ENCODE measurements at places on chromosomes 11 and 22. TPM values are rescaled to one million over a fixed set of nuclear protein-coding genes. Genes with fewer than 3 reads are reported as not detected.

DNA sequence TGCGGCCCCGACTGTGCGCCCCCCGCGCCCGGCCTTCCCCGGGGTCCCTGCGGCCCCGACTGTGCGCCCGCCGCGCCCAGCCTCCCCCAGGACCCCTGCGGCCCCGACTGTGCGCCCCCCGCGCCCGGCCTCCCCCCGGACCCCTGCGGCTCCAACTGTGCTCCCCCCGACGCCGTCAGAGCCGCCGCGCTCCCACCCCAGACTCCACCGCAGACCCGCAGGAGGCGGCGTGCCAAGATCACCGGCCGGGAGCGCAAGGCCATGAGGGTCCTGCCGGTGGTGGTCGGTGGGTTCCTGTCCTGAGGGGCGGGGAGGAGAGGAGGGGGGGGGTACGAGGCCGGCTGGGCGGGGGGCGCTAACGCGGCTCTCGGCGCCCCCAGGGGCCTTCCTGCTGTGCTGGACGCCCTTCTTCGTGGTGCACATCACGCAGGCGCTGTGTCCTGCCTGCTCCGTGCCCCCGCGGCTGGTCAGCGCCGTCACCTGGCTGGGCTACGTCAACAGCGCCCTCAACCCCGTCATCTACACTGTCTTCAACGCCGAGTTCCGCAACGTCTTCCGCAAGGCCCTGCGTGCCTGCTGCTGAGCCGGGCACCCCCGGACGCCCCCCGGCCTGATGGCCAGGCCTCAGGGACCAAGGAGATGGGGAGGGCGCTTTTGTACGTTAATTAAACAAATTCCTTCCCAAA is 3.1 kb downstream of the DRD4 start:
- DNase-seq = no peak

The BIK gene
- not detected for polyA plus RNA-seq

DNA sequence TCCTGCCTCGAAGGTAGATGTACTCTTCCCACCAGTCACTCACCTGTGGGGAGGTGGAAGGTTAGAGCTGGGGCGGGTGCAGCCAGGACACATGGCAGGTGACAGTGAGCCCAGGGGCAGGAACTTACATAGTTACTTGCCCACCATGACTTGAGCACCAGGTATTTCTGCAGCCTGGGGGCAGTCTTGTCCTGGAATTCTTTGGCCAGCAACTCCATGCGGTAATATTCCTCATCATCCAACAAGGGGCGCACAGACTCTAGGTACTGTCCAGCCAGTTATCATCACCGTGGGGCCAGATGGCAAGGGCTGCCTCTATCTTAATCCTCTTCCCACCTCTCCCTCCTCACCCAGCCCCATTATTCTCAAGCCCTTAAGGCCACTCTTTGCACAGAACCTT is 2.2 kb downstream of the CPT1B start:
- no peak for DNase-seq

DNA sequence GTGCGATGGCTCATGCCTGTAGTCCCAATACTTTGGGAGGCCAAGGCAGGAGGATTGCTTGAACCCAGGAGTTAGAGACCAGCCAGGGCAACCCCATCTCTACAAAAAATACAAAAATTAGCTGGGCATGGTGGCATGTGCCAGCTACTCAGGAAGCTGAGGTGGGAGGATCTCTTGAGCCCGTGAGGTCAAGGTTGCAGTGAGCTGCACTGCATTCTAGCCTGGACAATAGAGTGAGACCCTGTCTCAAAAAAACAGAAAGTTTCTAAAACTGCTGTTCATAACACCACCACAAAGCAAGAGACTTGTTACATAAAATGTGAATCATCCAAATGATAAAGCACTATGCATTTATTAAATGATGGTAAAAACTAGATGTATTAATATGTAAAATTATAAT is 40.2 kb upstream of the CCDC34 start:
- no peak for DNase-seq

DNA sequence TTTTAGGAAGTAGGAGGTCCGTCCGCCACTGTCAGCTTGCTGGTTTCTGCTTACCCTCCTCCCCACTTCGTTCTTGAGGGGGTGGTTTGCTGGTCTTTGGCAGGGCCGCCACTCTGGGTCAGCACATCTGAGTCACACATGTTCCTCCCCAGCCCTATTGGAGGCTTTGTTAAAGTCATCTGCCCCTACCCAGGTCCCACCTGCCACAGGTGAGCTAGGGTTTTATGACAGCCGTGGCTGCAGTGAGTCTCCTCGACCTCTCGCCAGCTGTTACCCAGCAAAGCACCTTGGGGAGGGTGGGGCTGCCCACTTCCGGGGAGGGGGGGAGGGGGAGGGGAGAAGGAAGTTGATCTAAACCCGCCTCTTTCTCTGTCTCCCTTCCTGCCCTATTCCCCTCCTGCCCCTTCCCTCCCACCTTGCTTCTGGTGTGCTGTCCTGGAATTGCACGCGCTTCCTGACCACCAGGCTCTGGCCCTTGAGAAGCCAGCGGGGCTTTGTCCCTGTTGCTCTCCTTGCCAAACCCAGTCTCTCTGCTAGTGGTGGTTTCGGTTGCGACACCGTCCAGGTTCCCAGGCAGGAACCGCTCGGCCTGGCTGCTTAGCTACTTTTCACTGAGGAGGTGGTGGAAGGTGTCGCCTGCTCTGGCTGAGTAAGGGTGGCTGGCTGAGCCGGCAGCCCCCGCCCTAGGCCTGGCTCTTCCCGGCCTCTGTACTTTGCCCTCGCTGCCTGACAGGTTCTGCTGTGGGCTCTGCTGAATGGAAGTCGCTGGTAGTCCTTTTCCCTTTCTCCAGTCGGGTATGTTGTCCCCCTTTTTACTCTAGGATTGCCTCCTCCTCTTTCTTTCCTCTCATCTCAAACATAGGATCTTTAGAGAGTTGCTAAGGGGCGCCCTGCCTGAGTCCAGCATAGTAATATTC is 28.5 kb downstream of the RCOR2 start:
- no peak for DNase-seq

GRCh38 chr11:45816614-45817013 is 11.7 kb downstream of the SLC35C1 start:
- no peak for DNase-seq

The DGCR6 gene
- polyA plus RNA-seq = 0.06 TPM

The PRG3 gene
- polyA plus RNA-seq = not detected

The CHADL gene
- 0.24 TPM for polyA plus RNA-seq

DNA sequence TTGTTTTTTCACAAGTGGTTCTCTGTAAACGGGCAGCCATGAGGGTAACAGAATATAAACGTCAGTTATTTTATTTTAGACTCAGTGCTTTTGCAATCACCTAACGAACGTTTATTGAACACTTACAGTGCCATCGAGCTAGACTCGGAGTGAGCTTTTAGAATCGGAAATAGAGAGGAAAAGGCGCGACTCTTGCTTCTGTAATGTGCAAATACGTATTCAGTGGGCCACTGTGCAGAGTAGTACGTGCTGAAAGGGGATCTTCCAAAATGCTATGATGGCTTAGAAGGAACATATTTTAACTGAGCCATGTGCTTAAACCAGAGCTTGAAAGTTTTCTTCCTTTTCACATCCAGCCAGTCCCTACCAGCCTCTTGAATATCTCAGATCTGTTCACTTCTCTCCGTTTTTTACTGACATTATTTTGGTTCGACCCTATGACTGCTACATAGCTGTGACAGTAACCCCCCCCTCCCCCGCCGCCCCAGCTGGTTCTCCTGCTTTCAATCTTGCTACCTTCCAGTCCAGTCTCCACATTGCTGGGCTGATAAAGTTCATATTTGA is 468 bp downstream of the DDIAS start:
- DNase-seq = no peak

The IFITM10 gene
- polyA plus RNA-seq = not detected
